ENCODE measurements at places on chromosomes 16 and 17. TPM values are rescaled to one million over a fixed set of nuclear protein-coding genes. Genes with fewer than 3 reads are reported as not detected.

- no peaks in the 10 kb centered on the region for H3K27me3 ChIP-seq
- H3K27ac ChIP-seq: peak overlapping the region; percentile 94
- peaks cover 38% of the 10 kb centered on the region for H3K4me1 ChIP-seq
Measured at GRCh38 chr17:2138318-2138717, 83.4 kb downstream of the HIC1 start.

DNA sequence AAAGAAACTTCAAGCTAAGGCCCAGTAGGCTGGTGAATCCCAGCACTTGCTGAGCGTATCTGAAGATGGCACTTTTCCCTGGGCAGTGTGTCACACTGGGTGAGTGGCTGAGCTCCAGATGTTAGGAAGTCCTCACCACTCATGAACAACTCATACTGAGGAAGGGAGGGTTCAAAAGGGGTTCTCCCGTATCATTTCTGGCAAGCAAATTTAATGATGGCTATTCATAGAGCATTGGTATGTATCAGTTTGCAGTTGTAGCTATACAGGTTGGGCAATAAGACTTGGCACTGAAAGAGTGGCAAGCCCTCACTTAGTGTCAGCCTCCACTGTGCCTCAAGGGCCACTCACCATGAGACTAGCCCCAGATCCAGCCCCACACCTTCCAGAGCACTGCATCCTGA, 10.7 kb downstream of the GFOD2 start:
- DNase-seq: no peak
- H3K4me3 ChIP-seq: no peak overlapping the region
- H3K27ac ChIP-seq: peak overlapping the region; percentile 60
- H3K4me1 ChIP-seq: peaks cover 21% of the 10 kb centered on the region

DNA sequence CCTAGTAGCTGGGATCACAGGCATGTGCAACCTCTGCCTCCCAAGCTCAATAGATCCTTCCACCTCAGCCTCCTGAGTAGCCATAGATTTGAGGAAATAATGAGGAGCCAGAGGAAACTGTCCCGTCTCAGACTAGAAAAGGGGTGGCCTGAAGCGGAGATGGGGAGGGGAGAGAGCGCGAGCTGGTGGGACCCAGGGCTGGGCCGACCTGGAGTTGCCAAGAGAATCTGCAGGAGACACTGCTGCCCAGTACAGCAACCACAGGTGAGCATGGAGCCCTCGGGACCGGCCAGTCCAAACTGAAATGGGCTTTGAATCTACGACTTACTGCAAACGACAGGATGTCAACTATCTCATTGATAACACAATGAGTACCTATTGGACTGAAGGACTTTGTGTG, 24.3 kb downstream of the CD300A start:
- H3K27me3 ChIP-seq: peaks cover 13% of the 10 kb centered on the region
- no peak overlapping the region for H3K27ac ChIP-seq
- no peak overlapping the region for H3K4me3 ChIP-seq
- H3K36me3 ChIP-seq: peaks cover 9% of the 10 kb centered on the region
- no peak for DNase-seq

DNA sequence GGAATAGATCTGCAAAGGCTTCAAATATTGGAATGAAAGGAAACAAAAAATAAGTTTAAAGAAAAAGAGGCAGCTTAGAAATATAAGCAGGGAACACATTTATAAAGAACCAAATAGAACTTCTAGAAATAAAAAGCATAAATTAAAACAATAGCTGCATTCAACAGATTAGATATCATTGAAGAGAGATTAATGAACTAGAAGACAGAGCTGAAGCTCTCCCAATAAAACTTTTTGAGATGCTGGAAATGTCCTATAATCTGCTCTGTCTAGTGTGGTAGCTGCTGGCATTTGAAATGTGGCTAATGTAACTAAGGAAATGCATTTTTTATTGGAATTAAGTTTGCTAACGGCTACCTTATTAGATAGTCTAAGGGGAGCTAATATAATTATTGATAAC, 115.6 kb downstream of the MAP2K4 start:
- no peaks in the 10 kb centered on the region for H3K27me3 ChIP-seq
- no peak for DNase-seq
- no peak overlapping the region for H3K27ac ChIP-seq
- H3K4me3 ChIP-seq: no peak overlapping the region

The PRM3 gene
- not detected for total RNA-seq

The KRT33B gene
- total RNA-seq: not detected

GRCh38 chr17:42311240-42312034, 23.1 kb downstream of the STAT5A start:
- H3K4me1 ChIP-seq: peaks cover 33% of the 10 kb centered on the region
- DNase-seq: peak; percentile 45
- H3K27ac ChIP-seq: peak overlapping the region; percentile 92
- H3K27me3 ChIP-seq: no peaks in the 10 kb centered on the region
- peak overlapping the region; percentile 15 for H3K4me3 ChIP-seq
